Gastroesophageal sphincter (tissue), 4 donors: ENCODE measurements at places on chromosomes 4 and X. TPM values are rescaled to one million over a fixed set of nuclear protein-coding genes. Genes with fewer than 3 reads are reported as not detected.

DNA sequence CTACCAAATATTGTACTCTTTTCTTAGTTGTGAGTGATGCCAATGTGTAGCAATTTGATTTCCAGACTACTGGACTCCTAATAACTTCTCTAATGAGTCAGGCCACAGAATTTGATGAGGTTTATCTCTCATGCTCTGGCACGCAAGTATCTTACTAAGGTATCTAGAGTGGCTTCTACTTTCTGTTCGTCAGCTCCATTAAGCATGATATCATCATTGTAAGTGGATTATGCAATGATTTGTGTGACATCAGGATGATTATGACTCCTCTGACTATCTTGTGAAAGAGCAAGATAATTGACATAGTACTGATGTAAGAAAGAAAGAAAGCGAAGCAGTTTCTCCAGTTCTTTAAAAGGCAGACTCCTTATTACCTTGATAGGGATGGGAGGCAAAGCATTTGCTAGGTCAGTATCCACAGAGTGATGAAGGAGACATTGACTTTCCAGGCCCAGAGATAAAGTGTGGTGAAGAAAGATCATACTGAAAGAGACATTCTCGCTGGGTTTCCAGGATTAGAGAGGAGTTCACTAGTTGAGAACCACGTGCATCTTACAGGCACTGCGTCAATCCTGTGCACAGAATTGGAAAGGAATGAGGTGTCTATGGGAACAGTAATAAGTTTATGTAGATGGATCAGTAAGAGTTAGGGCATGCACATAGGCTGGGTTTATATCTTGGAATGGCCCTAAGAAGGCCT lies 161.9 kb upstream of the STK26 start:
- ATAC-seq = no peak

DNA sequence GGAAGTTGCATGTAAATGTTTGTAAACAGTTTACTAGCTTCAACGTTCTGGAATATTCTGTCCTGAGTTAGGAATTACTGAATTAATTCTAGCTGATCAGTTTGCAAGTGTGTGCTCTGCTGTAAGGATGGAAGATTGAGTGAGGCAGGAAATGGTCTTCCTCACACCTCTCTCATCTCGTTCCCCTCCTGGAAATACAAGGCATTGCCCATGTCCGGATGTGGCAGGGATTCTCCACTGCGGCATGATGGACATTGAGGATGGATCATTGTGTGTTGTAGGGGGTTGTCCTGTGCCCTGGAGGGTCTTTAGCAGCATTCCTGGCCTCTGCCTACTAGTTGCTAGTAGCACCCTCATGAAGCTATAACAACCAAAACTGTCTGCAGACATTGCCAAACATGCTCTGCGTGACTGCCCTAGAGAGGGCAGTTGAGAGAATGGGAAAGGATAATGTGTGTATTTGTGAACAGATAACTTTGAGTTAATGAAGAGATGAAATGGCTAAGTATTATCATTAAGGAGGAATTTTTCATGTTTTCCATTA lies 12.6 kb downstream of the CA5B start:
- peak; percentile 26 for ATAC-seq

GRCh38 chr4:145546175-145546915 lies 64.7 kb downstream of the SMAD1 start:
- no peak for ATAC-seq

Gene EVC2
- total RNA-seq = 16.3 TPM

Gene AGA
- 29.1 TPM for total RNA-seq

Gene ZBTB33
- total RNA-seq = 8.1 TPM

DNA sequence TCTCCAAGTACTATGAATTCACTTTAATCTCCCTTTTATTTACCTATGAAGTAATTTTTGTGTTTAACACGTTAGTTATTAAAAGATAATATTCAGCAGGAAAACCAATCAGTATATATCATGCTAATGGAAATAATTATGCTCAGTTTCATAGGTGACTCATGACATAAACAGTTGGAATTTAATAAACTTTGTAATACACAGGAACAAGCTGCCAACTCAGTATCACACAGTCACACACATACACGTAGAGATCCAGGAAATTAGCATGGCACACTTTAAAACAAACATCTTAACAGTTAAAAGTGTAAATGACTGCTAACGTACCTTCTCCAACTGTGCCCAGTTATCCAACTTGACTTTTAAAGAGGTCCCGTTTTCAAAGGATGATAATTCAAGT lies 2.3 kb downstream of the SPATA4 start:
- ATAC-seq = no peak

- ATAC-seq = no peak
Observed at GRCh38 chrX:69148946-69149345, 16.3 kb downstream of the PJA1 start.

GRCh38 chrX:3815896-3816664 lies 102.6 kb upstream of the PRKX start:
- ATAC-seq = no peak

GRCh38 chr4:53489279-53489889 lies 101.9 kb downstream of the LNX1 start:
- no peak for ATAC-seq

Gene ANKRD37
- 9.0 TPM for total RNA-seq

Gene SRPX2
- 24.7 TPM for total RNA-seq

Gene IL21
- 0.12 TPM for total RNA-seq

DNA sequence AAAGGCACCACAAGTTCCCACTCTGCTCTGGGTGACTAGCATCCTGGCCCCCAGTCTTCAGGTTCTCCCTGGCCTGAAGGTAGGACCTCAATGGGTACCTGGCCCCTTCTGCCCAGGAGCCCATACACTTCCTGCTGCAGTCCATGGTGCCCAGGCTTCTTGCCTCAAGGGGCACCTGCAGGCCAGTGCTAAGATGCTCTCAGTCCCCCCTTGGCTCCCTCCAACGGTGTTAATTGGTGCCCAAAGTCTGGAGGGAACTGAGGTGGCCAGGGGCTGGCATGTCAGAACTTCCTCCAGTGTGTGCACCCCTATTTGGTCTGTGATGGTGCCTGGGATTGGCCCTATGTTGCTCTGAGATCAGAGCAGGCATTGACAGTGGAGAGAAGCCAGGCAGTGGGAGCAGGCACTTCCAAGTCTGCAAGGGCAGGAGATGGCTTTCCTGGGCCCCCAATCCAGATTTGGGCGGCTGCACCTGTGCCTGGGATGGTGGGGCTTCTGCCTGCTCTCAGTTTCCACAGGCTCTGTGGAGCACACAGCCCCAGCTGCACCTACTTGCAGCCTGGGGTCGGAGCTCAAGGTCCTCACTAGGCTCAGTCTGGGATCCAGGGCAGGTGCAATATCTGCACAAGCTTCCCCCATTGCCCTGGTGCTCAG lies 301.6 kb downstream of the FAM47B start:
- no peak for ATAC-seq

DNA sequence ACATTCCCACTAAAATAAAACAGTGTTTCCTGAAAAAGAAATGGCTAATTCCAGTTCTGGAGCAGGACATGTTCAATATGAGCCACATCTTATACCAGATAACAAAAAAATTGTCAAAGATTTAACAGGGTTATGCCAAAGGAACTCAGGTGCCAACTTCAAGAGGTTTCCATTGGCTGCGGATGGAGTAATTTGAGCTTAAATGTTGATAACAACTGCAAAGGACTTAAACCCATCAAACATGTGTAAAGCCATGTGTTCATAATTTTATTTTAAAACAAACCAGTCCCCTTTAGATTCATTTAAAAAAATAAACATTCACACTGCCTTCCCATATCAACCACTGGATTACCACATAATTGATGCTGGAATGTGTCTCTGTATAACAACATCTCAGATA lies 156.4 kb upstream of the PCDH18 start:
- no peak for ATAC-seq

Gene CXCL9
- total RNA-seq = 0.13 TPM

GRCh38 chrX:72100824-72101351 lies 30.8 kb downstream of the RTL5 start:
- peak; percentile 57 for ATAC-seq
